Body of pancreas (tissue), 4 donors: ENCODE measurements at places on chromosomes 7 and 10. TPM values are rescaled to one million over a fixed set of nuclear protein-coding genes. Genes with fewer than 3 reads are reported as not detected.

- no peak for DNase-seq
Observed at GRCh38 chr7:142717453-142717852, 31.8 kb upstream of the PRSS1 start.

Gene RBM17
- total RNA-seq: 54.5 TPM

DNA sequence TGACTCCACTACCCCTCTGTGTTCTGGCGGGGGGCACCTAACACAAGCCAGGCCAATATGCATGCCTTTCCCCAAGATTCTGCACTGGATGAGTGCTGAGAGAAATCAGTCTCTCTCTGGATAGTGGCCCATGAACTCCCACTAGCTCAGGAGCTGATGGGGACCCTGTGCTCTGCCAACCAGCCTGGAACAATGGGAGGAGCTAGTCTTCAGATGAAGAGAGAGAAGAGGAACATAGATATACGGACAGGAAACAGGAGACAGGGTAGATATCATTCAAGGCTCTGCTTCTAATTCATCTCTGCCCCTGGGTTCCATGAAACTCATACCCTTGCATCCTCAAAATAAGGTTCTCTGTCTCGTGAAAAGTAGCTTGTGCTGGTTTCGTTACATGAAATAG lies 27.9 kb upstream of the PLXNA4 start:
- DNase-seq: no peak

DNA sequence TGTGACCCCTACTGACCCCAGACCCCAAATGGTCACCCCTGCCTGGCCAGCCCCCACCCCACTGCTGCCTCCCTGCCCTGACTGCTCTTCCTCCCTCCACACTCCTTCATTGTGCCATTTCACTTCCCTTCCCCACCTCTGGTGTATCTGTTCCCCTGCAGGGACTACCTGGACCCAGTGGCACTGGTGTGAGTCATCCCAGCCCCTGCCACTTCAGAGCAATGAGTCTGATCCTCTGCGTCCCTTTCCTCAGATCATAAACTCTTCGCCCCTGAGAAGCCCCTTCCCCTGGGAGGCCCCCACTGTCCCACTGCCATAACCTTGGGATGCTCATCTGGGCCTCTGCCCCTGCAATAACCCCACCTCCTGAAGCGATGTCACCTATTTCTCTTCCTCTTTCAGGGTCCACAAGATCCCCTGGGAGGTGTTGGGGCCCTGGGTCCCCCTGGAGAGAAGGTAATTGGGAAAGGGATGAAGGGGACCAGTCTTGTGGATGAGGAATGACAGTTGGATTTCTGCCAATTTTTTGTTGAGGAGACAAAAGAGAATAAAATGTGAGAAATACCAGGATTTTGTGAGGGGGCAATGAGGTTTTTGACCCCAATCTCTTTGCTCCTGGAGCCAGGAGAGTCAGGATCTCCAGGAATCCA lies 19.1 kb upstream of the VOPP1 start:
- no peak for DNase-seq

DNA sequence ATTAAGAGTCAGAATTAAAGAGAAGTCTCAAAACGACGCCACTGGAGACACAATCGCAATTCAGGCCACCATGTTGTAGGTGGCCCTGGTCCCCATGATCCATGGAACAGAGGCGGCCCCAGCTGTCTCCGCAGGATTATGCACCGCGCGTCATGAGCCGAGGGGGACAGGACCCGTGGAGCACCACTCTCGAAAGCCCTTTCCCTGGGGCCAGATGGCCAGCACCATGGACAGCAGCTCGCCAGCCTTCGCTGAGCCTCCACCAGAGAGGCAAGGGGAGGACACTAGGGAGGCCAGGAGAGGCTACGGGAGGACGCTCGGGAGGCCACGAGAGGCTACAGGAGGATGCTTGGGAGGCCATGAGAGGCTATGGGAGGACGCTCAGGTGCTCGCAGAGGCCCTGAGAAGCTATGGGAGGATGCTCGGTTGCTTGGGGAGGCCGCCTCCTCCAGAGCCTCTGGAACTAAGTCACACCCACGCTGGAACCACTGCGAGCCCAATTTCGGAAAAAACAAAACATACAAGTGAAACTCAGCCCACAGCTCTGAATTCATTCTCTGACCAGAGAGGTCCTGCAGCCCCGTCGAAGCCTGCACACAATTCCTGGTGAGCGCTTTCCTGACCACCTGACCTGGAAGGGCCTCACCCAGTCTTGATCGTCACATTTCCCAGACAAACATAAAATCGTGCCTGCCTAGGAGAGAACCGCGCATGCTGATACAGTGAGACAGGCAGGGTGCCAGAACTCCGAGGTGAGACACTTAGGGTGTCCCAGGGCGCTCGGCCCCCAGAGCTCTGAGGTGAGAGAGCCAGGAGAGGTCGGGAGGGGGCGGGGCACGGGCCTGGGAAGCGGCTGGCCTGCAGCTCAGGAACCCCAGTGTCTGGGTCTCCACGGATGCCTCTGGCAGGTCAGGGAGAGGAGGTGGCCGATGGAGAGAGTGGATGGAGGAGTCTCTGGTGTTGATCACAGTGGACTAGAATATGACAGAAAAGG lies 224.4 kb downstream of the PTPRN2 start:
- no peak for DNase-seq

GRCh38 chr10:125161707-125162119 lies 1.4 kb upstream of the CTBP2 start:
- peak; percentile 64 for DNase-seq

- peak; percentile 35 for DNase-seq
Observed at GRCh38 chr10:78579995-78580394, 488.8 kb upstream of the ZMIZ1 start.

DNA sequence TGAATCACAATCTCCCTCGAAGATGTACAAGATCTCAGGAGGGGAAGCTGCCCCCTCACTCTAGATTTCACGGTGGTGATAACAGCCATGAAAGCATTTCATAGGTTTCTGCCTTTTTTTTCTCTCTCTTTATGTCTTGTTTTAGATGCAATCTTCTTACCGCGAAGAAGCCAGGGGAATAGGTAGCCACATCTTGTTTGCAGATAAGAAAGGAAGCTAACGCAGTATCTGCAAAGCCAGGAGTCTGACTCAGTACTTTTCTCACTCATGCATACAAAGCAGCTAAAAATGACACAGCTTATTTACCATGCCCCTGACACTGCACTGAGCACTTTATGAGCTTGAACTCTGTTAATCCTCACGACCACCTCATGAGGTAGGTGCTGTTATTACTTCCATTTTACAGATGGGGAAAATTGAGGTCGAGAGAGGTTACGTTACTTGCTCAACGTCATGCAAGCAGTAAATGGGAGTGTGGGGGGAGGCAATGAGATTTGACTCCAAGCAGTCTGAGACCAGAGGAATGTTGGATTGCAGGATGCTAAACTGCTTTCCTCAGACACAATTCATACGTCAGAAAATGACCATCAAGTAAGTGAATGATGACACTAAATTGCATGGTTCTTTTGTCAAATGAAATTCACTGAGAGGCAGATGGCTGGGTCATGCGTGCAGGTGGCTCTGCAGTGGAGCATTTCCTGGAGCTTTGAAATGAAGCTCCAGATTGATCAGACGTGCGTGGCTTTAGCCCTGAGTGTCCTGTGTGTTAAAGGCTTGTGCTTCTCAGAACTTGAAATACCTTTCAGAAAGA lies 3.3 kb downstream of the MAP3K8 start:
- no peak for DNase-seq

Gene SPDYE8
- not detected for total RNA-seq

DNA sequence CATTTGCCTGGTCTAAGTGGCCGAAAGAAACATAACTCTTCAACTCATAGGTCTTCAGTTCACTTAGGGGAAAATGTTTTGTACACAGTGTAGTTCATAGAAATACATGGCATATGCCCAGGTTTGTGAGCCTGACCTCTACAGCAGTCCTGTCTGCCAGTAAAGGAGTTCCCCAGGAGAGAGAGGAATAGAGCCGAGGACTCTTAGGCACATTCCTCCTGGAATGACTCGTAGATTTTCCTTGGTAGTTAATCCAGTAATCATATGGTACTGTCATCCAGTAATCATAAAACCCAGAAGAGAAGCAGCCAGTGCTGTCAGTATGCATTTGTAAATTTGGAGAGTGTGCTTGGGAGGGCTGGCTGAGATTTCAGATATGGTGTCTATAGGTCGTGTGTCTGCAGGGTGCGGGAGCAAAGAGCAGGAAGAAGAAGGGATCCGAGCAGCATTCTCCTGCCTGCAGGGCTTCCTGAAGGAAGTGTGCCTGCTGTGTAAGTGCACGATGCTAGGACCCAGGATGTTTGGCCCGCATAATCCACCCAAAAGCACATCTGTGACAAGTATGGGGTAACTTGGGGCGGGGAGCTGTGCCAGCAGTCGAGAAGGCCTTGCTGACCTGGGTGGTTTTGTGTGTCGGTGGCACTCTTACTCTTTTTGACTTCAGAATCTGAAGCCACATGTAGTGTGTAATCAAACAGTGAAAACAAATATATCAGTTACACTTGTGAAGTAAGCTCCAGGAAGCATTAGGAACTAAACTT lies 13.9 kb downstream of the EIF4H start:
- no peak for DNase-seq

Gene OGDH
- total RNA-seq: 36.1 TPM

Gene GRM3
- not detected for total RNA-seq

GRCh38 chr10:56091872-56092271 lies 269.2 kb downstream of the ZWINT start:
- no peak for DNase-seq

- peak; percentile 19 for DNase-seq
Observed at GRCh38 chr7:93910076-93910994, 4.0 kb downstream of the GNGT1 start.

Gene VSTM4
- total RNA-seq: 5.6 TPM

Gene LGI1
- total RNA-seq: not detected

- DNase-seq: no peak
Observed at GRCh38 chr7:93620057-93620456, 45.5 kb upstream of the CALCR start.

Gene FOXI2
- total RNA-seq: not detected

- DNase-seq: no peak
Observed at GRCh38 chr10:97901381-97901780, 51.7 kb downstream of the GOLGA7B start.

GRCh38 chr7:37494926-37495325 lies 46.3 kb upstream of the ELMO1 start:
- no peak for DNase-seq

Gene KEL
- 0.33 TPM for total RNA-seq

Gene PTPRZ1
- total RNA-seq: 1.6 TPM

DNA sequence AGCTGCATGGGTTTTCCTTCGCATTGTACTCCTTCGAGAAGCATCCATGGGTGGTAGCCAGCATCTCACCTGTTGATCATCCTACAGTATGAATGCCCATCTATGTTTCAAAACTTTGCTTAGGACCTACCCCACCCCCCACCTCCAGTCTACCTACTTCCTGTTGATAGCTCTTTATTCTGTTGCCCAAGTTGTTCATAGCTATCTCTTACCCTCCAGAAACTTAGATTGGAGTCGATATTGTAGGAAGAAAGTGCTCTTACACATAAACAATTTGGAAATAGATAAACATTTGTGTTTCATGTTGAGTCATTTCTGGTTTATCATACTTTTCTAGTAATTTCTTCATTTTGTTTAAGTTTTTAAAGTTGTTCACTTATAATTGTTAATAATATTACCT lies 90.1 kb downstream of the FAS start:
- no peak for DNase-seq

Gene HOXA6
- total RNA-seq: not detected

Gene RBP3
- not detected for total RNA-seq
